ENCODE measurements at places on chromosomes 2 and 18.

- DNase-seq = no peak
These were observed 76.5 kb downstream of the LPIN1 start for GRCh38 chr2:11822746-11823451.

GRCh38 chr18:58649966-58650816 is 21.1 kb upstream of the MALT1 start:
- peak; percentile 54 for DNase-seq

DNA sequence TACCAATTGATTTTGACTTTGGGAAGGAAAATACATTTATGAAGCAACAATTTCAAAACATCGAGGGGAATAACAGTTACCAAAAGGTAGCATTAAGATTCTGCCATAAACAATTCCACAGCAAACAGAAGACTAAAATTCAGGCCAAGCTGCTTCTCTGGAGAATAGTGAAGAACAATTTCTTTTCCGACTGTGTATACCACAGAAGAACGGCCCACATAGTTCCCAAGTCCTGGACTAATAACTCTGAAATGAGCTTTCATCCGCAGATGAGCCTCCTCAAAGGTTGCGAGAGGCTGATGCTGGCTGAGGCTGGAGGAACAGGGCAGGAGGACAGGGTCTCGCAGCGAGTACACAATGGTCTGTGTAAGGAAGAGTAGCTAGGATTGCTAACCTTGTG is 278.9 kb upstream of the TCF4 start:
- no peak for DNase-seq

DNA sequence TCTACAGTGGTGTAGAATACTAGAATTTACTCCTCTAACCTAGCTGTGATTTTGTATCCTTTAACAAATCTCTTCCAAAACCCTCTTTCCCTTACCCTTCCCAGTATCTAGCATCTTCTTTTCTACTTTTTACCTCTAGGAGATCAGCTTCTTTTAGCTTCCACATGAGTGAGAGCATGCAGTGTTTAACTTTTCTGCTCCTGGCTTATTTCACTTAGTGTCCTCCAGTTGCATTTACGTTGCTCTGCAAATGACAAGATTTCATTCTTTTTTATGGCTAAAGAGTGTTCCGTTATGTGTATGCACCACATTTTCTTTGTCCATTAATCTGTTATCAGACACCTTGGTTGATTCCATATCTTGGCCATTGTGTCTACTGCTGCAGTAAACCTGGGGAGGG is 228.5 kb downstream of the PRKCE start:
- DNase-seq = no peak

GRCh38 chr2:42101206-42102023 is 53.6 kb downstream of the PKDCC start:
- DNase-seq = peak; percentile 50

DNA sequence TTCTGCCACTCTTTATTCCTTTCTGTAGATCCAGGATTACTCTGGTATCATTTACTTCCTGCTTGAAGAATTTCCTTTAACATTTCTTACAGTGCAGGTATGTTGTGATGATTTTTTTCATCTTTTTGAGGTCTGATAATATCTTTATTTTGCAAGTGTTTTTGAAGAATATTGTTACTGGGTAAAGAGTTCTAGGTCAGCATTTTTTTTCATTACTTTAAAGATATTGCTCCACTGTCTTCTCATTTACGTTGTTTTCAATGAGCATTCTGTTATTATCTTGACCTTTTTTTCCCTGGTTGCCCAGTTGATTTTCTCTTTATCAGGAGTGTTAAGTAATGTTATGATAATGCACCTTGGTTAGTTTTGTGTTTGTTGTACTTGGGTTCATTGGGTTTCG is 31.7 kb upstream of the TMEM247 start:
- DNase-seq = no peak

- no peak for DNase-seq
These were observed 5.8 kb upstream of the MYOM1 start for GRCh38 chr18:3225588-3225987.

DNA sequence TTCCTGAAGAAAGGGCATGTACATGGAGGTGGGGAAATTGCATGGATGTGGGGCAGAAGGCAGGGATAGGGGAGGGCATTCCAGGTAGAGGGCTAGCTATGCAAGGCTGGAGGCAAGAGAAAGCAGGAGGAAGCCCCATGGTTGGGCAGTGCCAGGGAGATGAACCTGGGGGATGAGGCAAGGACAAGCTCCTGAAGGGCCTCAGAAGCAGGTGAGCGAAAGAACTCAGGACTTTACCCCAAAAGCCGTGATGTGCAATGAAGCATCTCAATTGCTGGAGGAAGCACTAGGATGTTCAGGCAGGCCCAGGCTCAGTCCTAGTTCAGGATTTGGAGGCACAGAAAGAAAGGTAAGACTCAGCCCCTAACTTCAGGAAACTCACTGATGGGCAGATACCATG is 117.0 kb upstream of the EPAS1 start:
- no peak for DNase-seq

GRCh38 chr18:8252371-8252770 is 356.9 kb upstream of the RAB12 start:
- DNase-seq = no peak

- no peak for DNase-seq
These were observed 41.9 kb downstream of the BMPR2 start for GRCh38 chr2:202418027-202418426.

GRCh38 chr18:41170346-41170745 is 784.7 kb upstream of the PIK3C3 start:
- no peak for DNase-seq

DNA sequence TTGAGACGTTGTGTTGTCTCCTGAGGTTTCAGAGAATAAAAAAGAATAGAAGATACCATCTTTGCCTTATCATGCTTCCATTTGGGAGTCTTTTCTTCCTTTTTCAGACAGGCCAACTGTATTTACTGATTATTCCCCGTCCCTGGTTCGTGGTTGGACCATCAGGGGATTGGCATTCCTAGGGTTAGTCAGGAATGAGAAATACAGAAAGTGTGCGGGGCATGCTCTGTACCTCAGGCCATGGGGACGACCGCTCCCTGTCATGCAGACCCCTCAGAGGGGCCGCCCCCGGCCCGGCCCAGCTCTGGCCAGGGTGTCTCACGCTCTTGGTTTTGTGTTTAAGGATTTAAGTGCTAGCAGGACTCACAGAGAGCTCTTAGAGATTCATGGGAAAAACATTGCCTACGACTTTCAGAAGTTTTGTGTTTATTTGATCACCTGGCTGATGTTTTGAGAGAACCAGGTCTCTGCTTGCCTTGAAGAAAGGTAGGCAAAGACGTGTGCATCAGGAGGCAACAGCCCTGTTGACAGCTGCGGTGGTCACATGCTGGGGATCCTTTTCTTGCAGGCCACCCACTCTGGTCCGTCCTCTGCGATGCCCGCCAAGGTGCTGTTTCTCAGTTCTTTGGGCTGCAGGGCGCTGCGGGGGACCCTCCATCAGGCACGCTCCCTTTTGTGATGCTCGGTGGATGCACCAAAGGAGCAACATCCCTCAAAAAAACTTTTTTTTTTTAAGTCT is 317.8 kb downstream of the AGAP1 start:
- DNase-seq = no peak

All from CD4-positive, alpha-beta T cell treated with Interleukin-15 for 4 hours (primary cell).